Stimulated activated CD8-positive, alpha-beta memory T cell treated with anti-CD3 and anti-CD28 coated beads, Interleukin-15, amount 100 ng/mL, for 4 hours (primary cell): ENCODE measurements at places on chromosomes 5 and 9.

DNA sequence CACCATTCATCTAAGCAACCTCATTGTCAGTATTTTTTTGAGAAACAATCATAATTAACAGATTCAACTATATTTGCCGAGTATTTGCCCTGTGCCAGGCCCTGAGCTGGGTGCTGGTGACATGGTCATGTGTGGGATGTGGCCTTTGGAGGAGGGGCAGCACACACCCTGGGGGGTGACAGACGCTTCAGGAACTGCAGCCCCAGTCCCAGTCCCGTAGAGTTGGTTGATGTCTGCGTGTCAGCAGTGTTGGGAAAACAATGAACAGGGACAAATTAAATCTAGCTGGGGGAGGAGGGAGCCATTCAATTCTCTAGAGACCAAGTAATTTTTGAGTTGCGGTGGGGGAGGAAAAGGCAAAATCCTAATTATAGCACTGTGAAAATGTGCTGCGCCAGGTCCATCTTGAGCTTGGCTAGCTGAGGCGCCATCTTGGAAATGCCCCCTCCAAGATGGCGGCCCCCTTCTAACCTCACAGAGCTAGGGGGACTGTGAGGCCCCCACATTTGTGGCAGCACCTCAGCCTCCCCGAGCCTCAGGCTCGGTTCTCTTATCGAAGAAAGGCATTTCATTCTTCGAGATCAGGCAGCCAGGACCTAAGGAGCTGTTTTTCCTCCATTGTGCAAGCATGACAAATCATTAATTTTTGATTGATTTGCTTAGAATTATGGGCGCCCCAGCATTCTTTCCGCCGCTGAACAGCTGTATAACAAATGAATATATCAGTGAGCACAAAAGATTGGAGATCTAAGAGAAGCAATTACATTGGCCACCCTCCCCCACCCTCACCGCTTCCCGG, 87.8 kb downstream of the ZNF618 start:
- no peak for DNase-seq

DNA sequence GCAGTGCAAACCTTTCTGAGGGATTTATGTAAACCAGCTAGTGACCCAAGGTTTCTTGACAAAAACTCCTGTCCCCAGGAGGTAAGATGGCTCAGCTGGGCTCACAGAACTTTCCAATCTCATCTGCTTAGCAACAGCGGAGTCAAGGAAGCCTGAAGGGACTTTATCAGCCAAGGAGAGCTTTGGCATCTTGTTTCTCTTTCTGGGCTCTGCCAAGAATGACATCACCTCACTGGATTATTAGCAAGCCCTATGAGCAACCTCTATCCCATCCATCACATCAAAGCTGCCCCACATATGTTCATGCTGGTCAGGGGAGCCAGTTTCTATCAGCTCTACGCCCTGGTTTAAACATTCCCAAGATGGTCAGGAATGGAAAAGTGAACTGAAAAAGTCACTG, 461.3 kb downstream of the ENC1 start:
- no peak for DNase-seq

- no peak for DNase-seq
Measured at GRCh38 chr5:51395245-51395644, 12.0 kb downstream of the ISL1 start.

- no peak for DNase-seq
Measured at GRCh38 chr5:128062172-128062746, 21.3 kb upstream of the SLC12A2 start.
